Bronchus fibroblast of lung (primary cell): ENCODE measurements at places on chromosomes 3 and 15. TPM values are rescaled to one million over a fixed set of nuclear protein-coding genes. Genes with fewer than 3 reads are reported as not detected.

Gene MEGF11
- under 0.01 TPM in 1 of 2 replicates, not detected in the other for total RNA-seq

Gene PRSS50
- total RNA-seq, result not detected in 2 replicates

Gene SLC28A2
- not detected in 2 replicates for total RNA-seq

Gene HHATL
- not detected in 2 replicates for total RNA-seq
